NCI-H446 treated with DMSO at 0.1 percent for 48 hours (cell line): ENCODE measurements at places on chromosomes 6 and 20.

GRCh38 chr6:133645966-133646740 lies 242.8 kb upstream of the TCF21 start:
- DNase-seq: no peak

GRCh38 chr6:4324746-4325145 lies 189.4 kb upstream of the ECI2 start:
- no peak for DNase-seq

DNA sequence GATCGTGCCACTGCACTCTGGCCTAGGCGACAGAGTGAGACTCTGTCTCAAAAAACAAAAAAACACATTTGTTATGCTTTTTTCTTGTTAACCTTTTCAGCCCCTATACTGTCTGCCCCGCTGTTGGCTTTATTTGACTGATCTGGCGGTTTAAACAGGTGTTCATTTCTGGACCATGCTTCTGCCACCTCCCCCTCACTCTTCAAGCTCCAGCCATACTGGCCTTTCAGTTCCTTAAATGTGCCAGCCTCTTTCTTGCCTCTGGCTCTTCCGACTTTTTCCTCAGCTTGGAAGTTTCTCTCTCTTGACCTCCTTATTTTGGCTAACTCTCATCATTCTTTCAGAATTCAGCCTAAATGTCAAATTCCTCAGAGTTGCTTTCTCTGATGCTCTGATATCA lies 35.2 kb upstream of the TXLNB start:
- no peak for DNase-seq

- no peak for DNase-seq
Observed at GRCh38 chr6:142679907-142680700, 264.9 kb downstream of the HIVEP2 start.

DNA sequence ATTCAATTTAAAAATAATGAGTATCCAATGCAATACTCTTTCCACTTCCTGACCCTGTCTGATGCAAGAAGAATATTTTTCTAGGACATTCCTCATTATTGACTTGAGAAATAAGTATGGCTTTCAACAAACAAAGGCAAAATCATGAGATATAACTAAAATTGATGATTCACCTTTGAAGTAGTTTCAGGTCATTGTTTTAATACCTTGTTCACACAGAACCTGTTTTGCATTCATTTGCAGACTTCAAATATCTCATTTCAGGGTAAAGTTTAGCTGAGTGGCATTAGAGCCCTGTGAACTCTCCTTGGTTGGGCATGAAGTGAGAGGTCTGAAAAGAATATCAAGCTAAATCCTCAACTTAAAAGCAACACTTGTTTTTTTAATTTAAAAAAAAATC lies 309.2 kb downstream of the NRN1 start:
- no peak for DNase-seq

- no peak for DNase-seq
Observed at GRCh38 chr6:109434456-109434855, 6.0 kb downstream of the PPIL6 start.

- DNase-seq: no peak
Observed at GRCh38 chr6:151399679-151400078, 8.3 kb upstream of the ZBTB2 start.

GRCh38 chr6:153099636-153100035 lies 31.4 kb downstream of the RGS17 start:
- DNase-seq: no peak

DNA sequence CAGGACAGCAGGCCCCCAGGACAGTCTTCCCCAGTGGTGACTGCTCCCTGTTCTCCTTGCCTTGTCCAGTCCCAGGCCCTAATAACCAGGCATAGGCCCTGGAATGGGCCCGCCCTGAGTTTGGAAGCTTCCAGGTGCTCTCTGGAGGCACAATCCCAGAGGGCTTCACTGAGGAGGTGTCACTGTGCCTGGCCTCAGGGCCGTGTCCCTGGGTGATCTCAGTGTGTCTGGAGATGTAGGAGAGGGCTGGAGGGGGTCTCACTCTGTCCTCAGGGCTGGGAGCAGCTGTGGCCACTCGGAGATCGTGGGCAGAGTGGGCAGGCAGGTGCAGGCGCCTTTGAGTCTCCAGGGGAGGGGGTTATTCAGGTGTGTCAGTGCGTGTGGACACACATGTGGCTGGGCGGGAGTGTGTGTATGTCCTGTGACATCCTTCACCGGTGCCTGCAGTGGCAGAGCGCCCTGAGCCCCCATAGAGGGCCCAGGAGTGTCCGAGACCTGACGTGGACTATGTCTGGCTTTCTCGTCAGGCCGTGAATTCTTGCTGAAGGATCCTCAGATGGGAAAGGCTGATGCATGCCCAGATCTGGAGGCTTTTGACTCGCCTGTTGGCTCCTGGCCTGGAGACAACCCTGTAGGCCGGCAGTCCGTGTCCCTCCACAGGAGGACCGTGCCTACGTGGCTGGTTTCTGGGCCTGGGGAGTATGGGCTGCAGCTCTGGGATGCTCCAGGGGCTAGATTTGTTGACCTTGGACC lies 5.5 kb upstream of the NPBWR2 start:
- no peak for DNase-seq

DNA sequence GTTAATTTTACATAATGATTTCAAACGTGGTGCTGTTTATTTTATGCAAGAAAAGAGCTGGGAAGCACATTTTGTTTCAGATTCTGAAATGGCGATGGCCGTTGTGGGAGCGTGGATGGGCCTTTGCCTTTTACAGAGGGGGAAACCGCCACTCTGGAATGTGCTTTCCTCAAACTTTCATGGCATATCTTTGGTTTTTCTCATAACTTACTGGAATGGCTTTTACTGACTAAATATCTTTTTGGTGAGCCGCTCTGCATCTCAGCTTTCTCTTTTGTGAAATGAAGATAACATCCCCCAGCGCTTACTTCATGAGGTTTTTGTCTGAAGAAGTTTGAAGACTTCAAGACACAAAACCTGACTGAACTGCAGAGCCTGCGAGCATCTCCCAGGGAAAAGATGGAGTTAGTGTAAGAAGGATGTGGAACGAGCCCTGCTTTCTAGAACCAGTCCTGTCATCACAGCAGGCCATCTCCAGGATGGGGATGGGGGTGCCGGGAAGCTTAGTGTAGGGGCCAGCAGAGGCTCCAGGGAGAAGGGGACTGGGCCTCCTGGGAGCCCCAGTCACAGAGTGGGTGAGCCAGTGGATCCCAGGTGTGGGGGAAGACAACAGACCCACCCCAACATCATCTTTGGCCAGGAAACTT lies 61.8 kb upstream of the TIAM2 start:
- DNase-seq: no peak

DNA sequence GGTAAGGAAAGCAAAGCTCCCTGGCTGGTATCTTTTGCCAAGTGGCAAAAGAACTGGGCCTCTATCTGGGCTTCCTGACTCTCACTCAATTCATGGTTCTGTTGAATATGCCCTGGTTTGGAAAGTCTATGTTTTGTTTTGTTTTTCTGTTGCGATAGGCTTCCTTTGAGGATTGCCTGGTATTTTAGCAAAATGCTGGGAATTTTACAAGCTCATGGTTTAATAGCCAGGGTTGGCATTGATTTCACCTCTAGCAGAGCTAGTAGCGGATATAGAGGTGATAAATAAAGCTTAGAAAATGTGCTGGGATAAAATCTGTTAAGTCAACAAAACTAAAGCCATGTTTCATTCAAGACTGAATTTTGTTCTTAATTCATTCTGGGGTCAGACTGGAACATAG lies 109.9 kb downstream of the RNF144B start:
- DNase-seq: no peak

- no peak for DNase-seq
Observed at GRCh38 chr6:87016772-87017171, 78.1 kb downstream of the CGA start.

DNA sequence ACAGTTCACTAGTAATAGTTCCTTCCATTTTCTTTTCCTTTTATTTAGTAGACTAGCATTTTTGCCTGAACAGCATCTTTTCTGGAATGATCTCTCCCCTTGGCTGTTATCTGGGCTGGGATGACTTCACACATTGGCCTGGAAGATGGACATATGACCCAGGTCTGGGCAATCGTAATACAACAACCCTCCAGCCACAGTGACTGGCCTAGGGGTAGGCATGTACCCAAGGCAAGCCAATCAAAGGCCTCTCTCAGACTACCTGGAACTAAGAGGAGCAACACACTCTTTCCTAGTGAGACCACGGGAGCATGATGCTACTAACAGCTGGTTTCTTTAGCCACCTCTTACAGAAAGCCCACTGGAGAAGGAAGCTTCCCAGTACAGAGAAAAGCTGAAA lies 252.2 kb downstream of the GMPR start:
- no peak for DNase-seq

GRCh38 chr6:170416303-170416702 lies 109.7 kb downstream of the FAM120B start:
- no peak for DNase-seq

- no peak for DNase-seq
Observed at GRCh38 chr6:118606268-118606667, 45.1 kb downstream of the CEP85L start.

GRCh38 chr6:154242617-154243357 lies 113.8 kb downstream of the IPCEF1 start:
- DNase-seq: no peak

DNA sequence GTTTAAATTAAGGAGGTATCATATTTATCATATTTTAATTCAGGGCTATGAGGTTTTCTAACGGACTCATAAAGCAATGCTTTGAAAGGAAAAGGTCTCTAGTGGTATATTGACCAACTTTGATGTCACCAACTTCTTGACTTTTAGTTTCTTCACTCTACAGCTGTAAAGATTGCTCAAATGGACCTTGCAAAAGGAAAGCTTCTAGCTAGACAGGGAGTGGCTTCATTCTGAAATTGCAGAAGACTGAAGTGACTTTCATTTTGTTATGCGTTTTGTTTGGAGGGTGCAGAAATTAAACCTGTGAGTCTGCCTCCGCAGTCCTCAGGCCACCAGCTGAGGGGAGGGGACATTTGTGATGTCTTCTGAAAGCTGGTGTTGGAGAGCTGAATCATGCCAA lies 95.7 kb downstream of the SLC24A3 start:
- no peak for DNase-seq

DNA sequence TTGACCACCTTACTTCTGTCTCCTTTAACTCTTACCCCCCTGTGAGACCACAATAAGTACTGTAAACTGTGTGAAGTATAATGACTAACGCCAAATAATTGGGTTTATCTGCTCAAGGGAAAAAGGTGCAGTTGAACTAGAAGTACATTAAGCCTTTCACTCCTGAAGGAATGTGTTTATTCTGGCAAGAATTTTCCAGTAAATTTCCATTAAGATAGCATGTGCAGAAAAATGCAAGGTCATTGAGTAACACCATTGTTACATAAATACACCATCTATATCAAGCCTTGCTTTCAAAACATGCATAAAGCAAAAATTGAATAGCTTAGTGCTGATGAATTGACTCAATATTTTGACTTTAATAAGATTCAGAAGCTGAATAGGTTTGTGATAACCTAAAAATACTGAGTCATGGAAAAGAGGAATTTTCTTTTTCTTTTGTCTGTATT lies 65.4 kb downstream of the ARHGAP18 start:
- DNase-seq: no peak

DNA sequence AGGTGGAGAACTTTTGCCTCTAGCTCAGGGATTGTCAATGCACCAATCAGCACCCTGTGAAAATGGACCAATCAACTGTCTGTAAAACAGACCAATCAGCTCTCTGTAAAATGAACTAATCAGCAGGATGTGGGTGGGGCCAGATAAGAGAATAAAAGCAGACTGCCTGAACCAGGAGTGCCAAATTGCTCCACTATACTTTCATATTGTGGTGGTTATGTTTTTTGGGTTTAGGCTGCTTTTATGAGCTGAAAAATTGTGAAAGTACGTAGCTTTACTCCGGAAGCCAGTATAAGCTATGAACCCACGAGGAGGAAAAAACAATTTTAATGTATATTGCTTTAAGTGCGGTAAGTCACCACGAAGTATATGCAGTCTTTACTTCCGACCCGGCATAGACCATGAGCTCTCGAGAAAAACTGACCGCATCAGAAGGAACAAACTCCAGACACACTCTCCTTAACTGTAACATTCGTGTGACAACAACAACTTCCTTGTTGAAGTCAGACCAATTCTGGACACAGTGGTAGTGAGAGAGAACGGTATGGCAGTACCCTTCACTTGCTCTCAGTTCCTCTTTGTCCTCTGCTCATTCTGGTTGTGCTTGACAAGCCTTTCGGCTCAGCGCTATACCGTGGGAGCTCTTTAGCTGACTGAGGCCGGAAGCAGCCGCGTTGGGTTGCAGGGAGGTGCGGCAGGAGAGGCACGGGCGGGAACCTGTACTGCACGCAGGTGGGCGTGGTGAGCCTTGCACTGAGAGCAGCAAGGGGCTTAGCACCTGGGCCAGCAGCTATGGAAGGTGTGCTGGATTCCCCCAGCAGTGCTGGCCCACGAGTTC lies 81.9 kb upstream of the E2F3 start:
- no peak for DNase-seq

DNA sequence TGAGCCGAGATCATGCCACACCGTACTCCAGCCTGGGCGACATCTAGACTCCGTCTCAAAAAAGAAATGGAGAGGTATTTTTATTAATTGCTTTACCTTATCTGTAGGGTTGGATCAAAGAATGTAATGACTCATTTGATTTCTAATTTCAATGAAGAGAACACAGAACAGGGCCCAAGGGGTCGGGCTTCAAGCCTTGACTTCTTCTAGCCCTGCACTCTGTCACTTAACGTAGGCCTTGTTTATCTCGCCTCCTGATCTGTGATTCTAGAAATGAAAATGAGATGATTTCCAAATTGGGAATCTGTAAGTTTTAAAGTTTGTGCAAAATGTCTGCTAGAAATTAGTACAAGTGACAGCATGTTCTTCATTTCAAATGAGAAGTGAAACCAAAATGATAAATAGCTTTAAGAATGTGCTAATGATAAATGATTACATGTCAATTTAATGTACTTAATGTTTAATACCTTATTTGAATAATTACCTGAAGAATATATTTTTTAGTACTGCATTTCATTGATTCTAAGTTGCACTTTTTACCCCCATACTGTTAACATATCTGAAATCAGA lies 180.5 kb downstream of the SLC16A10 start:
- DNase-seq: no peak

GRCh38 chr20:19934792-19935491 lies 82.2 kb upstream of the NAA20 start:
- no peak for DNase-seq

DNA sequence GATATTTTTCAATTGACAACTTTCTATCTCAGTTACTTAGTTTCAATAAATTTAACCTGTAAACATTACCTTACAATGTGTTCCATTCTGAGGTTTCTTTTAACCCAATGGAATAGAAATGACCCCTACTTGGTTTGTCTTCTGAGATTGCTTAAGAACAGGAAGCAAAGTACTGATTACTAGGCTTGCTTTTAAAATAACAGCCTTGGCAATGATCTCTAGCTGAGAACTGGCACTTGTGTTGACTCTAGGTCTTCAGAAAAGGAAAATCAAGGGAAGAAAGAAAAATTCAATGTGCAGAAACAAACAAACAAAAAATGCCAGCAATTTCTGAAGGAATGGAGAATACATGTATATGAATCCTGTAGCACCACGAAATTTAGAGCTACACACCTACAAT lies 66.1 kb downstream of the SYNE1 start:
- no peak for DNase-seq

DNA sequence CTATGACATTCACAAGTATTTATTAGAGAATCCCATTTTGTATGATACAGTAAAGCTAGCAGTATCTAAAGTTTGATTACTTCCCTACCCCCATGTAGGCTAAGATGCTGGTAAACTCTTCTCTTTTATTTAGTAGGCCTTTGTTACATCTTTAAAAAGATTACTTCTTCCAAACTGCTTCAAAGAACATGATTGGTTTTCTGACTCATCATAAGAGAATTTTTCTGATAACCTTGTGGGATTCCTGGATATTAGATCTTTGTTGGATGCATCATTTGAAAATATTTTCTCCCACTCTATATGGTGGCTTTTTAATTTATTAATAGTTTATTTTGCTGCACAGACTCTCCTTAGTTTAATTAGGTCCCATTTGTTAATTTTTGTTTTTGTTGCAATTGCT lies 898.3 kb upstream of the ADGRB3 start:
- DNase-seq: no peak
